ENCODE measurements at places on chromosomes 11 and 22.

- DNase-seq, result no peak
These were observed 1415.2 kb upstream of the TENM4 start for GRCh38 chr11:80856066-80856465.

GRCh38 chr11:68038226-68038717 is 553 bp upstream of the TCIRG1 start:
- DNase-seq, result no peak

GRCh38 chr11:100302824-100303223 is 384.3 kb upstream of the ARHGAP42 start:
- DNase-seq, result no peak

GRCh38 chr22:48920776-48921241 is 906.9 kb downstream of the BRD1 start:
- DNase-seq, result no peak

GRCh38 chr11:36308577-36308976 is 12.5 kb downstream of the PRR5L start:
- DNase-seq, result no peak

All from suppressor macrophage (primary cell).